ENCODE measurements at places on chromosomes 6 and 20.

DNA sequence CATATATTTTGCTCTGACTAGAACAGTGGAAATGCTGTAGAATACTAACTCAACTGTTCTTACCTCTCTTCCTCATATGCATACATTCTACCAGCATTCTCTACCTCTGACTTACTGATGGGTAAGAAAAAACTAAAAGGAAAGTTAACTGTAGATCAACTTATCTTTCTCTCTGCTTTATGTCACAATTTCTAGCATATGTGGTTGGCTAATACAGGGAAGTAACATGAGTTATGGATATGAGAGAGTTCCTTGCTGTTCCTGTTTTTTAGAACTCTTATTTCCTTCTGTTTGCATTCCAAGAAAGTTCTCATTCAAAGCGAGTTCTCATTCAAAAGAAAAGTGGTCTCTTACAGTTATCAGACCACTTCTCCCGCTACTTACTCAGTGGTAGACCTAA, 226.8 kb upstream of the SGK1 start:
- DNase-seq, result no peak

DNA sequence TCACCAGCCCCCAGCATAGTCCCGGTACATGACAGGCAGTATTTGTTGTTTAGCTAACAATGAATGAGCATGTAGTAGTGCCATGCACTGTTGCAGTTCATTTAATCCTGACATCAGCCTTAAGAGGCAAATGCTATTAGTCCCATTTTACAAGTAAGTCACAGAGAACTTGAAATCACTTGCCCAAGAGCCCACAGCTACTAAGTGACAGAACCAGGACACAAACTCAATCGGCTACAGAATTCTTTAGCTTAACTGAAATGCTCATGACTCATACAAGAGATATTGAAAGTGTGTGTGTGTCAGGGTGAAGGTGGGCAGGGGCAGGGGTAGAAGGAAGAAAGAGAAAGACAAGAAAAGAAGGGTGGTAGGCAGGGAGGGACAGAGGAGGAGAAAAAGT, 52.7 kb downstream of the UNC5CL start:
- no peak for DNase-seq

DNA sequence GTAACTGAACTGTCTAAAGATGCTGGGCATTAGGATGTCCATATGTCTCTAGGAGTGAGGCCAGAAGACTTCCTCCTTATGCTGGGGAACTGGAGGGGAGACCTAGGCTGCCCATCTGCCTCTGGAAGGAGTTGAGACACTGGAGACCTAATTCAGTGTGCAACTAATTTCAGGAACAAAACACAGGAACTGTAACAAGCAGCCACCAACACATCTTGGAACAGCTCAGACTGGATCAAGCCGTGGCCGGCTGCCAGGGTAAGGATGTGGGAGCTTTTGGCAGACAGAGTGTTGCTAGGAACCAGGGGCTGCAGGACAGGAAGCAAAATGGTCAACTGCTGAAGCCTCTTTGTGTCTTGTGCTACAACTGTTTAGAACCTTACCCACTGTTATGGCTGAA, 16.4 kb upstream of the MAS1 start:
- DNase-seq, result no peak

DNA sequence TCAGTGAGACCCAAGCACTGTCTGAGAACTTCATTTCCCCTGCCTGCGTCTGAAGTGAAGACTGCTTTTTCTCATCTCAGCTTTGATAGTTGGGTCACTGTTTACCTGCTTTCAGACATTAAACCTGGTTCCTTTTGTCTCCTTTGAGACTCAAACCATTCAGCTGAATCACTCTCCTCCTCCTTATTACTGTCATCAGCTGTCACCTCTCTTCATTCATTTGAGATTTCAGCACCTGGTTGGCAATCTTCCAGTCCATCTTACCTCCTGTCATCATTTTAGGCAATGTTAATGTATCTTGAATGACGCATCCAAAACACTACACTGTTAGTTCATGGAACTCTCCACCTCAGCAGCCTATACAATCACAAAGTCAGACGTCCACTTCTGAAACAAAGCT, 34.3 kb upstream of the SOX4 start:
- no peak for DNase-seq

- peak; percentile 55 for DNase-seq
Observed at GRCh38 chr20:35302421-35303335, 10.5 kb upstream of the FAM83C start.

DNA sequence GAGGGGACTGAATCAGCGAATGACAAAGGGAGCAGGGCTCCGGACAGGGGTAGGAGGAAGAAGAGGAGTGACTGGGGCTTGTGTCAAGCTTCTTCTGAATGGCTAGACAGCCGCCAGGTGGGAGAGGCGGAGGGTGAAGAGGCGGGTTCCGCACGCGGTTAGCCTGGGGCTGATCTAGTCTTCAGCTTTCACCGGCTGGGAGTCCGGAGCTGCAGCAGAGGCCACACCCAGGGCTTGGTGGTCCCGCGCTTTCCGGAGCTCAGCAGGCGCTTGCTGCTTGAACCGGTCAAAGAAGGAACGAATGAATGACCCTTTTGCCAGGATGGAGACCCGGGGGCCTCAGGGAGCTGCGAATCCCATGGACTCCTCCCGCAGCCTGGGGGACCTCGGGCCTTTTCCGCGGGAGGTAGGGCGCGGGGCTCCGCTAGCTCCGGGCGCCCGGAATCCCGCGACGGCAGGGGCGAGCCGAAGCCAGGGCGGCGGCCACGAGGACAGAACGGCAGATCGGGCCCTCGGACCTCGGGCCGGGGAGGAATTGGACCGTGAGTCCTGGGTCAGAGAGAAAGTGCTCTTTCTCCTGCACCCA, at the start of gene C6orf141:
Gene C6orf141 (plus strand): TSS at position 177 of the 586 bp plus-strand sequence. CDS start 125 bp downstream, at position 302.
- DNase-seq, result peak; percentile 6

DNA sequence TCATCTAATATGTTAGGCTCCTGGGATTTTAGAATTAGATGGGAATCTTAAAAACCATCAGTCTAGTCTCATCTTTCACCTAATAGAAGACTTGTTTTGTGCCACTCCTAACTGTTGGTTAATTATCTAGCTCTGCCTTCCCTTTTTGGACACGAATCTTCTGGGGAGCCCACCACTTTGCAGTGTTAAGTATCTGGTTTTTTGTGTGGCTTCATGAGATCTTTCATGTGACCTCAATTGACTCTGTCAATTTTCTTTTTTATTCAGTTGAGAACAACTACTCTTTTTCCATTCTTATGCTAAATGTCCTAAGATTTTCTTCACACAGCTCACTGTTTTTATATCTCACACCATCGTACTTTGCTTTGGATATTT, 16.9 kb downstream of the TBPL1 start:
- DNase-seq, result no peak

DNA sequence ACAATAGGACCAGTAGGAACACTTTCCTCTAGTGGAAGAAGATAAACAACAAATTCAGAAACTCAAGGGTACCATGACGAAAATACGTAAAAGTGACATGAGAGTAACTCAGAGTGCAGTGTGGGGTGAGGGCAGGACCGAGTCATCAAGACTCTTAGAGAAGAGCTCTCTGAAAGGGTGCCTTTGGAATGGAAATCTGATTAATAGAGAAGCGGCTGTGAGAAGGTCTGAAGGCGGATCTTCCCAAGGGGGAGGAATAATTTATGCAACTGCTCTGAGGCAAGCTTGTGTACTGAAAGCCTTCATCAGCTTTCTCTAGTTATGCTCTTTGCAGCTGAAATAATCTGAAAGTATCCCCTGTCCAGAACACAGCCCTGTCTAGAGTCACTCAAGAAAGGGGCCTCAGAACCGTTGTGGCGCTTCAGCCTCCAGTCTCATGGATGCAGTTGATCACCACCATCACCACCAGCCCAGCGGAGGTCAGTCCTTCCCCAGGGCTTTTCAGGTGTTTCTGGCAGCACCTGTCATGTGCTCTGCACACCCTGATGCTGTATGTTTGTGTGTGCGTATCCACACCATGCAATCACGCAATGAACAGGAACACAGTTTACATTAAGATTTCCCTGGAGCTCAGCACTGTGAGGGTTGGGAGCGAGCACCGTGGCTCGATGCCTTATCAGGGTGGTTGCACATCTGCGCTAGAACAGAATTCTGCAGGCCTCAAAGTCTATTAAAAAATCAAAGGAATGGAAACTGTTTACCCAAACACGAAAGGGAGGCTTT, 396.5 kb downstream of the SMOC2 start:
- DNase-seq, result no peak

DNA sequence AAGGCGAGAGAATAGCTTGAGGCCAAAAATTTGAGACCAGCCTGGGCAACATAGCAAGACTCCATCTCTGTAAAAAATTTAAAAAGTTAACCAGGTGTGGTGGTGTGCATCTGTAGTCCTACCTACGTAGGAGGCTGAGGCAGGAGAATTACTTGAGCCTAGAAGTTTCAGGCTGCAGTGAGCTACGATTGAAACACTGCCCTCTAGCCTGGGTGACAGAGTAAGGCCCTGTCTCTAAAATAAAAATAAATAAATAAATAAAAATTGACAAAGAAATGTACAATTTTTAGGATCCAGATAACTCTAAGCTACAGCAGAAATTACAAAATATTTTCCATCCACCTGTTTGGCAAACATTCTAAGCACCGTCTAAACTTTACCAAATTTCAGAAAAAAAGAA, 941.0 kb upstream of the ADGRB3 start:
- DNase-seq, result no peak

GRCh38 chr6:53197553-53197952, 48.9 kb upstream of the GCM1 start:
- no peak for DNase-seq

DNA sequence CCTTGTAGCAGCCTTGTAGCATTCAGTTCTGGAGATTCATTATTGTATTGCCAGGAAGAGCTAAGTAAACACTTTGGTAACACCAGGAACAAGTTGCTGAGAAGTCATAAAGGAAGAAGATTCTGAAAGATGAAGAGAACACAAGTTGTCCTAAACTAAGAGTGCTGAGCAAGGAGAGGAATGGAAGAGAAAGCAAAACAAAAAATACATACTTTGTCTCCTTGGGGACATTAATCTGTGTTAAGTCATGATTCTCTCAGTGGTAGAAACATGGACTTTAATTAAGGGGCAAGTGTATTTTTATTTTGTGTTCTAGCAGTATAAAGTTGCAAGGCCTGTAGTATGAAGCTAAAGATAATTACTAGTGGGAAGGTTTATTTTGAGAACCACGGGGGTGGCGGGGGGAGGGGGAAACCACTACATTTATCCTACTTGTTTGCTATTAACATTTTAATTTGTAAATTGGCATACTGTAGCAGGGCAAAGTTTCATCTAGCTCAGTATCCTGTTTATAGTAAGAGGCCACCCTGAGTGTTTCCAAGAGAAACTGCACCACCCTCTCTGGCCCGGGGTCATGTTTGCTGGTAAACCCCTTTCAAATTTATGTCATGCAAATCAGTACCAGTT, 463.0 kb downstream of the CDKAL1 start:
- no peak for DNase-seq

All from activated CD4-positive, alpha-beta T cell treated with anti-CD3 and anti-CD28 coated beads, Interleukin-2, Interleukin-4, amounts not matched to agents 100 ng/mL and 50 ng/mL, durations not matched to agents 16 hours and 8 hours (primary cell).